ENCODE measurements at places on chromosomes 5 and 9. TPM values are rescaled to one million over a fixed set of nuclear protein-coding genes. Genes with fewer than 3 reads are reported as not detected.

Gene CCDC152
- 5.1 TPM for total RNA-seq

Gene ZNF354C
- 0.07 TPM for total RNA-seq

GRCh38 chr5:150302301-150303069, at the start of gene ARSI:
ARSI (minus strand) TSS chr5:150302905; CDS start chr5:150302373, 532 bp downstream.
- no peak within 1 kb of the TSS for H3K27ac ChIP-seq
- H3K4me3 ChIP-seq = no peak within 1 kb of the TSS
- DNase-seq = peak; percentile 32
- peaks cover 13% of the 10 kb centered on the region for H3K4me1 ChIP-seq
- no peaks in the 10 kb centered on the region for H3K36me3 ChIP-seq

DNA sequence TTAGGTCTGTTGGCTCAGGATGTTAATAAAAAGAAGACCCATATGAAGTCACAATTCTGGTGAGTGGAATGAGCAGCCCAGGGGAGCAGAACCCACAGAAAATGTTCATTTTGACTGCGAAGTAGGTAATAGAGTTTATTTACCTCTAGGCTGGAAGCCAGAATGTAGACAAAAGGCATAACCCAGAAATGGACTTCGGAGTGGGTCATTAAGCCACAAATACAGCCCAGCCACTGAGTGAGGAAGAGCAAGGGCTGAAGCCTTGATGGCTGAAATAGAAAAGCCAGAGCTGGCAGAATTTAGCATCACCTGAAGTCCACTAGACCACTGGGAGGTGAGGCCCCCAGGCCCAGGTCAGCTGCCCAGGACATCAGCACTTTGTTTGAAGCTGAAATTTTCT, 168.0 kb downstream of the NXNL2 start:
- H3K4me1 ChIP-seq = no peaks in the 10 kb centered on the region
- H3K27ac ChIP-seq = no peak overlapping the region
- H3K27me3 ChIP-seq = no peaks in the 10 kb centered on the region
- H3K36me3 ChIP-seq = no peaks in the 10 kb centered on the region

- DNase-seq = no peak
- peaks cover 4% of the 10 kb centered on the region for H3K27me3 ChIP-seq
- no peak overlapping the region for H3K27ac ChIP-seq
- no peak overlapping the region for H3K4me3 ChIP-seq
- peaks cover 4% of the 10 kb centered on the region for H3K4me1 ChIP-seq
Measured at GRCh38 chr5:138664276-138664943, 88.8 kb upstream of the CTNNA1 start.
